ENCODE measurements at places on chromosomes 2 and 18.

DNA sequence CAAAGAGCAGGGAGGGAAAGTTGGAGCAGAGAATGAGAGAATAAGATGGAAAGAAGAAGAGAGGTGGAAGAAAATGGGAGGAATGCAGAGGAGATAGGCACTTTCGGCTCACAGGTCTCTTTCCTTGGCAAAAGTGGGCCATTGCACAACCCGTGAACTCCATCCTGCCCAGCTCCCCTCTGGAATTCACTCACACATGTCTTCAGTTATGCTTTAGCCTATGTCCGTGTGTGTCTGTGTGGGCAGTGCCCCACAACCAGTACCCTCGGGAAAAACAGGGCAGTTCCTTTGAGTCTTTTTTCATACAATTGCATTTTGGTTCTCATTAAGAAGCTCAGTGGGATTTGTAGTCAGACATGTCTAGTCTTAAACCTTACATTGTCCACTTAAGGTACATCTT is 34.5 kb downstream of the DTNA start:
- DNase-seq: no peak

DNA sequence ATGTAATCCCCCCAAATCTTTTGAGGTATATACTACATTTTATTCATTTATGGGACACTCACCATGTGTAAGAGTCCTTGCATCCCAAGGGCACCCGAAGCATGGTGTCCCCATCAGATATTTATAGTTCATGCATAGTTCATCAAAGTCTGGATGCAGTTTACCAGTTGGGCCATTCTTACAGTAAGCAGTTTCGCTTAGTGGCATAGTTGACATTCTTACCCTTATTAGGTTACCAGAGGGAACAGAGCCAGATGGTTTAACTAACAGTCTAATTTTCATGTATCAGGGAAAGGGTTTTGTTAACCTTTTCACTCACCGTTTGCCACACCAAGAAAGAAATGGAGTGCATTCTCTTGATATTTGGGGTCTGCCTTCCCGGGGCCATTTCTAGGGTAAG is 7.1 kb downstream of the ZNF407 start:
- no peak for DNase-seq

GRCh38 chr2:167192833-167193232 is 304.6 kb downstream of the XIRP2 start:
- no peak for DNase-seq

DNA sequence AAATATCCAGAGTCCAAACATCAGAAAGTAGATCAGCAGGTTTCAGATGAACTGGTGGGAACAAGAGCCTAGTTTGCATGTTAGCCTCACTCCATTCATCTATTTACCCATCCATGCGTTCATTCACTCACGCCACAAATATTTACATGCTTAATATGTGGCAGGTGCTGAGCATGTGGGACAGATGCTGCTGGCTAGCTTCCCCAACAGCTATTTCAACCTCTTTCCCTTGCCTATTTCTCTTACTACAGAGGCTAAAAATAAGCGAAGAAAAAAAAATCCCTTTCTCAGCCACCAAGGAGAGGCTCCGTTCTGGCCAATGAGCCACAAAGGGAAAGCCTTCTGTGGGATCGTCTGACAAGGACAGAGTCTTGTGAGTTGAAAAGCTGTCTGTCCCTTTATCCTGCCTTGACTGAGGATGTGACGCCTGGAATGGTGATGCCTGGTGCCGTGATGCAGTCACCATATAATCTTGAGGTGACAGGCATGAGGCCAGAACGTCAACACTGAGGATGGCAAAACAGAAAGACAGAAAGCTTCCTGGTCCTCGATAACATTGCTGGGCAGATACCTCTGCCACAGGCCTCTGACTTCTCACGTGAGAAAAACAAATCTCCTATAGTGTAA is 78.2 kb downstream of the KCTD1 start:
- DNase-seq: no peak

DNA sequence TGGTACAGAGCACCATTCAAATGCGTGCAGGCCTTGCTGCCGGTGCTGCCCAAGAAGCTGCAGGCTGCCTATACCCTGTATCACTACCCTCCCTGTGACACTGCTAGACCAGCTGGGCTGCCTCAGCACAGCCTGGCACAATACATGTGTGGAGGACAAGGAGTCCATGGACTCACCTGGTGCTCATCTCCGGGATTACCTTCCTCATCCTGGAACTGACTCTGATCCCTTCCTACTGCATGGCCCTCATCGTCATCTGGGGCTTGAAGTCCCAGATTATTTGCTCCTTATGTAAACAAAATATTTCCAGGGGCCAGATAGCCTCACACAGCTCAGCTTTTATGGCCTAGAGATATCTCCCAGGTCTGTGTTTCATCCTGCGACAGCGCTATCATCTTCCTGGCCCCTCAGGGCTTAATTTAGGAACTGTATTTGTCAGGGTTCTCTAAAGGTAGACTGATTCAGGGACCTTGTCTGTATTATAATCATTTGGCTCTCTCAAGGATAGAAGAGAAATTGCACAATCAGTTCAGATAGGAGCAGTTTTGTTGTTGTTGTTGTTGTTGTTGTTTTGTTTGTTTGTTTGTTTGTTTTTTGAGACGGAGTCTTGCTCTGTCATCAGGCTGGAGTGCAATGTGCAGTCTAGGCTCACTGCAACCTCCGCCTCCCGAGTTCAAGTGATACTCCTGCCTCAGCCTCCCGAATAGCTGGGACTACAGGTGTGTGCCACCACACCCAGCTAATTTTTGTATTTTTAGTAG is 42.9 kb downstream of the WDR75 start:
- DNase-seq: no peak

- DNase-seq: no peak
Measured at GRCh38 chr2:234075518-234075915, 25.0 kb downstream of the SPP2 start.

DNA sequence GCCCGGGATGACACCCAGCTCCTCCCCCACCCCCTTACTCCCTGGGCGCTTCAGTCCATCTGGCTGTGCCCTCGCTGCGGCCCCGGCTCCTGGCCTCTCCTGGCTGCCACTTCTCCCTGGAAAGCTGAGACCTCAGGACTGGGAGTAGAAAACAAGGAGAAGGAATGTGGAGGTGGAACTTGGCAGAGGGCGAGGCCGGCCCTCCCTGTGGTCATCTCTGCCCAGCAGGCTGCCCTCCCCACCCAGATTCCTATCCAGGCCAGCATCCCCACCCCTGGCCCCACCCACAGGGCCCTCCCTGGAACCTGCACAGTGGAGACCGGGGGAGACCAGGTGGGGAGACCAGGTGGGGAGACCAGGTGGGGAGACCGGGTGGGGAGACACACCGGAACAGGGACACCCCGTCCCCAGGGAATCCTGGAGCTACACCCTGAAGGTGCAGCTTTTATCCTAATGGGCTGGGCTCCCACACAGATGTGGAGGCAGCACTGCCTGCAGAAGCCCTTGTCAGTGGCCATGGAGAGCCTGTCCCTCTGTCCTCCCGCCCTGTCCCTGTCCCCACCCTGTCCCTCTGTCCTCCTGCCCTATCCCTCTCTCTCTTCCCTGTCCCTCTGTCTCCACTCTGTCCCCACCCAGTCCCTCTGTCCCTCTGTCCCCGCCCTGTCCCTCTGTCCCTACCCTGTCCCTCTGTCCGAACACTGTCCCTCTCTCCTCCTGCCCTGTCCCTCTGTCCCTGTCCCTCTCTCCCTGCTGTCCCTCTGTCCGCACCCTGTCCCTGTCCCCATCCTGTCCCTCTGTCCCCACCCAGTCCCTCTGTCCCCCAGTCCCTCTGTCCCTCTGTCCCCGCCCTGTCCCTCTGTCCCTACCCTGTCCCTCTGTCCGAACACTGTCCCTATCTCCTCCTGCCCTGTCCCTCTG is 157.1 kb downstream of the PXDN start:
- no peak for DNase-seq

- no peak for DNase-seq
Measured at GRCh38 chr2:30620102-30620501, 173.1 kb downstream of the LCLAT1 start.
